ENCODE measurements at places on chromosomes 7 and 10.

GRCh38 chr7:138943061-138943460, 38.1 kb downstream of the KIAA1549 start:
- DNase-seq = no peak

DNA sequence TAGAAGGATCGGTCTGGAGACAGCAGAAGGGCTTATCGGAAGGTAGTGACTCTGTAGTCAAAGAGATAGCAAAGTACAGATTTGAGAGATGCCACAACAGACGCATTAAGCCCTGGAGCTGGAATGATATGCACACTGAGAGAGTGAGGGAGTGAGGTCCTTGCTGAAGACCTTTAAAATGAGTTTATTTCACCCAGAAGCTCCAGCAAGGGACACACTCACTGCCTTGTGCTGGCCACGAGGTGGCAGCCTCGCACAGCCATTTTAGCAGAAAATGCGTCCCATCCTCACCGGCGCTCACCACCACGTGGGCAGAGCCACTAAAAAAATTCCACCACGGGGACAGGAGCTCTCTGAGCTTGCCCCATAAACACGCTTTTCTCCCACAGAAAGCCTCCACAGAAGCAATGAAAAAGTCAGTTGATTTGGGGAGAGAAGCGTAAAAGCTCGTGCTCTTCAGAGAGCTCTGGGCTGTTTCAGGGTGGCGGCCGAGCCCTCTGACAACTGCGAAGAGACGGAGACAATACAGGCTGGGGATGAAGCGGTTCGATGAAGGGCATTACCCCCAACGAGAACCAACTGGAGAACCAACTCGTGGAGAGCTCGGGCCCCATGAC, 163.0 kb upstream of the KLF14 start:
- peak; percentile 68 for DNase-seq

GRCh38 chr7:121953601-121954000, 80.6 kb downstream of the PTPRZ1 start:
- no peak for DNase-seq

- DNase-seq = no peak
Observed at GRCh38 chr7:46133072-46133471, 212.0 kb upstream of the IGFBP3 start.

- no peak for DNase-seq
Observed at GRCh38 chr7:139618482-139619366, 95.2 kb downstream of the CLEC2L start.

GRCh38 chr7:94514140-94514889, 4.7 kb downstream of the CASD1 start:
- no peak for DNase-seq

All from SW 1271 (cell line).